CD4-positive, alpha-beta T cell treated with Interleukin-21 for 1 hour (primary cell): ENCODE measurements at places on chromosomes 13 and 19.

GRCh38 chr19:3914199-3914598 lies 18.7 kb upstream of the NMRK2 start:
- no peak for DNase-seq

- peak; percentile 70 for DNase-seq
These were observed 878 bp upstream of the ADAMTSL5 start for GRCh38 chr19:1513499-1514294.

DNA sequence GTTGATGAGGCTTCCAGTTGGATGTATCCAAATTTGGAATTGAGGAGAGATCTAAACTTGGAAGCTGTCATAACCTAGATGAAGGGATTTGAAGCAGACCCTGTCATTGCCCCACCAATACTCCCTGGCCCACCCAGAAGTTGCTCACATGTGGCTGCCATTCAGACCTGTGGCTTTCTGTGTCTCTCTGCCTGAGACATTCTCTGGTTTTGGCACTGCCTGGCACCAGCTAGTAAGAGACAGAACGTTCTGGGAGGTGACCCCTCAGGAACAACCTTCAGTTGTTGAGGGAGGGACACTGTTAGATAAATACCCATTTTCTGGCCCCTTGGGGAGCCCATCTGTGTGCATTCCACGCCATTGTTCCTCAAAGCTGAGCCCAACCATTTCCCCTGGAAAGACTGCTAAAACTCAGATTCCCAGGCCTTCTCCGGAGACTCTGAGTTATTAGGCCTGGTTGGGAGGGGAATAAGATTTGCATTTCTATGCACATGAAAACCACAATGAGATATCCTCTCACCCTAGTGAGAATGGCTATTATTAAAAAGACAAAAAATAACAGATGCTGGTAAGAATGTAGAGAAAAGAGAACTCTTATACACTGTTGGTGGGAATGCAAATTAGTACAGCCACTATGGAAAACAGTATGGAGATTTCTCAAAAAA lies 290.4 kb downstream of the TSHZ3 start:
- DNase-seq = no peak

GRCh38 chr13:51815848-51816247 lies 11.9 kb upstream of the DHRS12 start:
- DNase-seq = no peak

DNA sequence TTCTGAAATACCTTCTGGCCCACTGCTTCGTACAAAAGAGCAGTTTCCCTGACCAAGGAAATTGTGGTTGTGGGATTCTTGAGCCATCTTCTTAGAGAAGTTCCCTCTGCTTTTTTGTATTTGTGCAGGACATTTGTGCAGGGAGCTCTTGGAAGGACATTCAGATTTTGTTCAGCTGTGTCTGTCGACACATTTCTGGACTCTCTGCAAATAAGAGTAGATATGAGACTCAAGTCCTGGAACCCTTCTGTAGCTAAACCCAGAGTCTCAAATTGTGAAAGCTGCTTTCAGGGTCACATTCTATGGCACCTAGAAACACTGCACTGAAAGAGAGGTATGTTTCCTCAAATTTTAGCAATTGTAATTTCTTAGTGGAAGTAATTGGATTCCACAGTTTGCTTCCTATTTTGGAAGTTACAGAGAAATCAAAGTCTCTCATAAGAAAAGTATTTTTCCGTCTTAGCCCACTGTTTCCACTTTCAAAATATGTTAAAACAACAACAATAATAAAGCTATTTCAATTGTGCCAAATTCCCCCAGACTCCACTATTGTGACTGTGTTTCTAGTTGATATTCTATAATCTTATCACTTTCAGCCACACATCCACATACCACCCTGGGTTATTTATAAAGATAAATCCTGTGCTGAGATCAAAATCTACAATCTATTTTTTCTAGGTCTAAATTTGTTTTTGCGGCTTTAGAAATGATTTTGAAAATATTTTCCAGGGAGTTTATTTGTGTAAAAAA lies 224.0 kb downstream of the COG6 start:
- DNase-seq = no peak

- DNase-seq = no peak
These were observed 1286.9 kb upstream of the PCDH20 start for GRCh38 chr13:62702502-62702901.

- DNase-seq = no peak
These were observed 2.2 kb upstream of the COLGALT1 start for GRCh38 chr19:17553256-17553655.

DNA sequence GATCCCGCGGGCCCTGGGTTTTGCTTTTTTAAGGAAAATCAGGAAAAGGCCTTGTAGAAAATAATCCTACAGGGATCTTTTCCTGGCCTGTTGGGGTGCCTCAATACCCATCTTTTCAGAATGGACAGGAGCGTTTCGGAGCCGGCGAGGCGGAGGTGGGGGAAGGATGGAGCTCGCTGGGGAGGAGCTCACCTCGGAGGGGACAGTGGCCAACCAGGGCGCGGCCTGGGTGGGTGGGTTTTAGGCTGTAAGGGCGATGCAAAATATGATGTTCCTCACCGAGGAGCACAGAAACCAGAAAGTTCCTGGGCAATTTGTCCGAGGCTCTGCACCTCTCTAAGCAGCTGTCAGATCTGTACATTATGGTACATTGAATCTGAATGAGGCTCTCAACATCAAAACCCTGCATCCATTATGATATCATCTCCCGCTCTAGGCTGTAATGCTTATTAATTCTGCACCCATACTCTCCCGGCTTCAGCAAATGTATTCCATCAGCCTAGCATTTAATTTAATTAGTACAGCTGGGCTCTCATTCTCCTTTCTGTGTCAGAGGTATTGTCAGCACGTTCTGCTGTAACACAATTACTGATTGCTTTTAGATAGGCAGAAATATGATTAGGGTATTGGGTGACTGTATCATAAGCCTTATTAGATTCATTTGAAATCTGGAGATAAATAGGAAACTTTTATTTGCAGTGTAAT lies 90.3 kb upstream of the SOX1 start:
- DNase-seq = no peak

DNA sequence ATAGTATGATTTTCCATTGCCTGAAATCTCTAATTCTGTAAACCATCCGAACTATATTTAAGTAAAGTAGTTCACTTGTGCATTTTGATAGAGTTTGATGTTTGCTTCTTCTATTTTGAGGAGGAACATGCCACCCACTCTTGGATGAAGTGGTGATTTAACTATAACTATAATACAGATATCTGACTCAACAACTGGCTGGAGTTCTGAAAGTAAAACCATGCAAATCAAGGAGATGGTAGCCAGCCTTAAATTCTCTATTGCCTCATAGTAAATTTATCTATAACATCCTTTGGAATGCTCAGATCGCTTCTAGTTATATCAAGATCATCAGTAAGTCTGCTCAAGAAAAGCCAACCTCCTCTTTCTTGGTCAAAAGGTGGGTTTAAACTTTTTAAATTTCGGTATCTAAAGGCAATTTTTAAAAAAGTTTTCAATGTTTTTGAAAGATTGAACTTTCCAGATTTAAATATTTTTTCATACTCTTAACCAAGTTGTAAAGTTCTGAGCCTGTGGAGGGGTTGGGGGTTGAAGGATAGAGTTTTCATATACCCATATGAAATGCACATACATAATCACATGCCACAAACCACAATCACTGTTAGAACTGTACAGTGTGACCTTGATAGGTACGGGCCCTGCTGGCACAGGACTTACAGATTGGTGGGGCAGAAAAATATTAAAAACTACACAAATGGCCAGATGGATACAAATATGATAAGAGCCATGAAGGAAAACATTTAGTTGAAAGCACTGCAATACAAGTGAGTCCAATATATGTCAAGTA lies 90.5 kb upstream of the RFC3 start:
- no peak for DNase-seq

DNA sequence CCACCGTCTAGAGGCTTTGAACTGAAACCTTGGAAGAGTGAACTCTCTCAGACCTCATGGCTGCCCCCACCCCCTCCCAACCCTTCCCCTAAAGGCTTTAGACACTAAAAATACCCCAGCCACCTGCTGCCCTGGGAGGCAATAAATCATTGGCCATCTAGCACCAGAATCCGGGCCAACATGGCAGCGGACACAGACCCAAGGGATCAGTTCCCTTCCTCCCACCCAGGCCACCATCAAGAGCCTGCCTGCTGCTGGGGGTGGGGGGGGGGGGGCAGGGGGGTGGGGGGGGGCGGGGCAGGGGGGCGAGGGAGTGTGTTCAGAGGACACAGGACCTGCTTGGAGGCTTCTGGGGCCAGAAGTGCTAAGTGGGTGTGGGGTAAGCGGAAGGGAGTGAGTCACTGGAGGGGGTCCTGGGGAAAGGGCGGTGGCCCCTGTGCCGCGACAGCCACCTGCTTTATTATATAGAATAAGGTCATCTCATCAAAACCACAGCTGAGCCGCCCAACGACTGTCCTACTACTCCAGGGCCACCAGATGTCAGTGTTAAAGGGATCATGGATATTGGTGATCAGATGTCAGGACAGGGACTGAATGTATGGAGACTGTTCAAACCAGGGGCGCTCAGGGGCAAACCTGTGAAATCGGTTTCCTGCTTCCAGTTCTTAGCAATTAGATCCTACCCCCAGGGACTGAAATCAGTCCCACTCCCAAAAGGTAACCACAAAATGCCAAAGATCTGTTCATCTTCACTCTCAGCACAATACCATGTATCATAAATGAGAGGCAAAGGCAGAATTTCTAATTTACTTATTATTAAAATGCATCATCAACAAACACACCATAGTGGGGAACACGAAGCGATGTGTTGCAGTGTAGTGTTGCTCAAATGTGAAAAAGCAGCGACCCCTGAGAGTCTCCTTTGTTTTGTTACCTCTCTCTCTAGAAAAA lies 24.3 kb downstream of the ARL11 start:
- DNase-seq = peak; percentile 19

DNA sequence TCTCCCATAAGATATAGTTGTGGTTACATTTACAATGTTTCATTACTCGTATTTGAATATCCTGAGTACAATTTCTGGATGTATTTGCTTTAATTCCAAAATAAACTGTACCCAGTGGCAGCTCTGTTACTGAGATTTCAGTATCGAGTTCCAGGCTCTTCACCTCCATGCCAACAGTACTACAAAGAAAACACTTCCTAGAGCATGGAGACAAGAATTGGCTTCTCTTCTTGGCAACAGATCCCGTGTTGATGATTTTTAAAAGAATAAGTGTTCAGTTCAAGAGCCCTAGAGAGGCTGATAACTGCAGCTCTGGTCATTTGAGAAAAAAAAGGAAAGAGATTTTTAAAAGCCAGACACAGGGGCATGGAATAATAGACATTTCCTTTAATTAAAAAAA lies 302.8 kb downstream of the EFNB2 start:
- no peak for DNase-seq

GRCh38 chr19:1873524-1874473 lies 10.4 kb upstream of the KLF16 start:
- DNase-seq = no peak

GRCh38 chr13:109468123-109468522 lies 318.3 kb downstream of the IRS2 start:
- DNase-seq = no peak

- peak; percentile 16 for DNase-seq
These were observed 50.7 kb upstream of the PNMA8B start for GRCh38 chr19:46546194-46546896.

- no peak for DNase-seq
These were observed 1.1 kb downstream of the PRX start for GRCh38 chr19:40411958-40412499.

DNA sequence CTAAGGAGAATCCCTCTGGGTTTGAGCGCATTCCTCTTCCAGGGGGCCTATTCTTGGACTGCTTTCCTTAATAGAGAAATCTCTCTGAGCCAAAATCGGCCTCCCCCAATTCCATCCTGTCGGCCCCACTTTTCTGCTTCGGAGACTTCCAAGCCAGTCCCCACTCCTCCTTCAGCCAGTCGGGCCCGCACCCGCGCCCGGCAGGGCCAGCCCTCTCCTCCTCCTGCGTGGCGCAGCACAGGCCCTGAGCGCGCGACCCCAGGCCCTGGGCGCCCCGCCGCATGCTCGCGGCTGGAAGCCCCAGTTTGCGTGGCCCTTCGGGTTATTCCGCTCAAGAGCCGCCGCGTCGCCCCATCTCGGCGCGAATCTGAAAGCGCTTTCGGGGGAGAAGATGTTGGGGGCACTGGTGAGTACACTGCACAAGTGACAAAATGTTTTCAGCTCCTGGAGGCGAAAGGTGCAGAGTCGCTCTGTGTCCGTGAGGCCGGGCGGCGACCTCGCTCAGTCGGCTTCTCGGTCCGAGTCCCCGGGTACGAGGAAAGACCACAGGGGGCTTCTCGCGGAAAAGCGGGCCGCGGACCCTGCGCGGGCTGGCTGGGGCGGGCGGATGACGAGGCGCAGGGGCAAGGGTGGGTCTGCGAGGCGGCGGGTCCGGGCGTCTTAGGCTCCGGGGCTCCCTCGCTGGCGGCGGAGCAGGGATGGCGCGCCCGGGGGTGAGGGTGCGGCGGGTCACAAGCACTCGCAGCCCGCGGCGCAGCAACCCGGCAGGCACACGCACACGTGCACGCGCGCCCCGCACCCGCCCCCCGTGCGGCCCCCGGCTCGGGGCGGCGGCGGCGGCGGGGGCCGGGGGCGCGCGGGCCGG lies at the start of gene IL17D:
Gene IL17D, plus strand, starts transcription at position 785 of the 865 bp plus-strand sequence. CDS start 303 bp downstream, outside the sequence.
- DNase-seq = peak; percentile 45

GRCh38 chr19:14746886-14747285 lies 31.5 kb downstream of the ADGRE2 start:
- DNase-seq = no peak

GRCh38 chr19:11460207-11460606 lies 20.6 kb downstream of the ELAVL3 start:
- DNase-seq = no peak

GRCh38 chr13:97395447-97396136 lies 38.4 kb upstream of the RAP2A start:
- DNase-seq = no peak

GRCh38 chr19:44112802-44113137 lies 429 bp upstream of the ZNF225 start:
- DNase-seq = no peak

GRCh38 chr13:26446751-26447150 lies 110.7 kb upstream of the WASF3 start:
- DNase-seq = no peak

DNA sequence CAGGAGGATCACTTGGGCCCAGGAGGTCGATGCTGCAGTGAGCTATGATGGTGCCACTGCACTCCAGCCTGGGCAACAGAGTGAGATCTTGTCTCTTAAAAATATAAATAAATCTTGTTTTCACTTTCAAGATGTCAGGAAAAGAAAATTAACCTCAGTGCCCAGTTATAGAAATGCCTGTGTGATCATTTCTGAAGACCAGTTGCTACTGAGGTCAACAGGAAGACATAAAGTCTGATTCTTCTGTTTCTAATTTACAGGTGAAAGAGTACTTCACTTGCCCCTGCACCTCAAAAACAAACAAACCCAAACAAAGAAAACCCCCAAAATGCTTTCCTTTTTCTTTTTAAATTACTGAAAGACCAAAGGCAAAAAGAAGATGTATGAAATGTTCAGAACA lies 174.3 kb upstream of the NBEA start:
- DNase-seq = no peak

DNA sequence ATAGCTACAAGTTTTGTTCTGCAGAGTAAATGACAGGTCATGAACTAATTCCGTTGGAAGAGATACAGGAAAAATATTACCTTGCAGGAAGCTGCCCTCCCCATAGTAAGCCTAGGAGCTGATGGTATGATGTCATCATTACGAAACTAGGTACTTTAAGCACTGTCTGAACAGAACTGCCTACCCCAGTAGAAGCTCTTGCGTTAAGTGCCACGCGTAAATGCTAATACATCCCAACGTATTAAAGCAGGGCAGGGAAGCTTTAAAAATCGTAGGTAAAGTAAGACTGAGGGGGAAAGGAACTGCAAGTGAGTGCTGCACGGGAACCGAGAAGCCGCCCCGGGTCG lies 572 bp downstream of the UGGT2 start:
- no peak for DNase-seq
